ENCODE measurements at places on chromosomes 5 and 9. TPM values are rescaled to one million over a fixed set of nuclear protein-coding genes. Genes with fewer than 3 reads are reported as not detected.

Gene MARCHF6
- 82.5 TPM for total RNA-seq

Gene WNT8A
- total RNA-seq: not detected

Gene RHOBTB3
- total RNA-seq: 172 TPM

Gene TRIP13
- total RNA-seq: 5.6 TPM

Gene GFRA3
- not detected for total RNA-seq

Gene TMEM141
- total RNA-seq: 45.2 TPM

Gene PHYHD1
- total RNA-seq: 18.7 TPM

Gene FOXD4
- total RNA-seq: 0.17 TPM

Gene MARCOL
- total RNA-seq: not detected

Gene FREM1
- 0.17 TPM for total RNA-seq

Gene FSD1L
- 10.3 TPM for total RNA-seq

Gene PLAC8L1
- total RNA-seq: not detected

Gene SLC27A6
- total RNA-seq: 0.15 TPM

Gene SV2C
- not detected for total RNA-seq

Gene NIPAL4
- total RNA-seq: not detected

Gene GOLM1
- total RNA-seq: 54.6 TPM

Gene PCDHAC1
- total RNA-seq: under 0.01 TPM

Gene NEUROG1
- total RNA-seq: not detected

Gene PITX1
- total RNA-seq: 12.6 TPM

Gene TSTD2
- total RNA-seq: 11.8 TPM

Gene CMBL
- total RNA-seq: 12.8 TPM

Gene IL9
- total RNA-seq: not detected

Gene CRHBP
- total RNA-seq: 3.5 TPM

Gene GFPT2
- total RNA-seq: 44.7 TPM

Gene PCDHA8
- 0.15 TPM for total RNA-seq

Gene CAVIN4
- 1.2 TPM for total RNA-seq

Gene PCDHGC5
- 8.1 TPM for total RNA-seq

Gene IL5
- not detected for total RNA-seq
